RPMI7951 (cell line): ENCODE measurements at places on chromosomes 5 and 9. TPM values are rescaled to one million over a fixed set of nuclear protein-coding genes. Genes with fewer than 3 reads are reported as not detected.
A peak's percentile ranks its signal among the peaks of the same experiment; 100 is the strongest.

Gene FAM200C
- total RNA-seq, result 7.4 and 8.3 TPM in 2 replicates

Gene SARDH
- 1.8 and 1.9 TPM in 2 replicates for total RNA-seq

DNA sequence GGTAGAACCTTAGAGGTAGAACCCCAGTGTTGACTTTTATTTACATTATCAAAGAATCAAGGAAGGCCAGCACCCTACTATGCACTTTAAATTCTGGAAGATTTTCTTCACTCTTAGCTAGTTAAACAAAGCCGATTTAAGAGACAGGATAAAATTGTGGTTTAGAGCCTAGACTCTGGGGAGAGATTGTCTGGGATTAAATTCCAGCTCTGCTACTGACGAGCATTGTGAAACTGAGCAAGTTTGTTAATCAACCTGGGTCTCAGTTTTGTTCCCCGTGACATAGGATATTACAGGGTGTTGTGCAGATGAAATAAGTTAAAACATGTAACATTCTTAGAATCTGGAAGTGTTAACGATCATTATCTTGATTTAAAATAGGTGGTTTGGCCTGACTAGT, 83.5 kb downstream of the FEM1C start:
- DNase-seq, result peak; percentile 26

GRCh38 chr9:134366223-134367031, 40.2 kb downstream of the RXRA start:
- peak; percentile 85 for DNase-seq

GRCh38 chr5:61449804-61450492, 117.9 kb downstream of the ZSWIM6 start:
- DNase-seq, result peak; percentile 85

- no peak for DNase-seq
Observed at GRCh38 chr9:117542021-117542420, 127.2 kb upstream of the ASTN2 start.

Gene MEIKIN
- not detected in 2 replicates for total RNA-seq

Gene SHOC1
- total RNA-seq, result not detected in 2 replicates

Gene LMBRD2
- total RNA-seq, result 7.0 and 7.7 TPM in 2 replicates

GRCh38 chr5:36200513-36200912, 41.2 kb downstream of the NADK2 start:
- DNase-seq, result peak; percentile 61

Gene SPACA9
- total RNA-seq, result 3.3 and 5.6 TPM in 2 replicates

GRCh38 chr9:125145425-125145824, 2.1 kb upstream of the SCAI start:
- no peak for DNase-seq

GRCh38 chr5:1501372-1502045, 22.3 kb downstream of the LPCAT1 start:
- no peak for DNase-seq

DNA sequence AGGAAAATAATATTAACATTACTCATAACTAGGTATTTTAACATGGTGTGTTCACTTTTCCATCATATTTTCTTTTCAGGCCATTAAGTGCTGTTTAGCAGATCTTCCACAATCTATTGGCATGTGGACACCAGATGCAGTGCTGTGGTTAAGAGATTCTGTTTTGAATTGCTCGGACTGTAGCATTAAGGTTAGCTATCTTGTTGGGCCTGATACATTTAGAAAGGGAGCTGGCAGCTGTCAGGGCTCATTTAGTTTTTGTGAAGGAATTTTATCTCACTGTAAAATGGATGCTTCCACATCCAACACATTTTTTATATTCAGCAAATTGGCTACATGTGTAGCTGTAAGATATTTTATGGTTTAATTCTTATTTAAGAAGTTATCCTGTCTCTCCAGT, 20.7 kb upstream of the TMOD1 start:
- peak; percentile 44 for DNase-seq

Gene IFNA13
- not detected in 2 replicates for total RNA-seq

Gene GLDC
- total RNA-seq, result 2.0 and 2.4 TPM in 2 replicates

Gene CXCL14
- not detected in 2 replicates for total RNA-seq

GRCh38 chr9:33452828-33453271, 5.5 kb upstream of the AQP3 start:
- DNase-seq, result peak; percentile 84

- DNase-seq, result peak; percentile 77
Observed at GRCh38 chr5:143314659-143315058, 88.8 kb downstream of the NR3C1 start.

- peak; percentile 12 for DNase-seq
Observed at GRCh38 chr9:100170085-100170484, 71.0 kb downstream of the INVS start.

GRCh38 chr5:159768243-159768642, 148.0 kb upstream of the ADRA1B start:
- no peak for DNase-seq

Gene SLC6A18
- not detected in 2 replicates for total RNA-seq

GRCh38 chr5:131324303-131324702, 60.5 kb downstream of the CDC42SE2 start:
- DNase-seq, result no peak

GRCh38 chr9:129875687-129876395, 40.6 kb downstream of the USP20 start:
- DNase-seq, result peak; percentile 24

DNA sequence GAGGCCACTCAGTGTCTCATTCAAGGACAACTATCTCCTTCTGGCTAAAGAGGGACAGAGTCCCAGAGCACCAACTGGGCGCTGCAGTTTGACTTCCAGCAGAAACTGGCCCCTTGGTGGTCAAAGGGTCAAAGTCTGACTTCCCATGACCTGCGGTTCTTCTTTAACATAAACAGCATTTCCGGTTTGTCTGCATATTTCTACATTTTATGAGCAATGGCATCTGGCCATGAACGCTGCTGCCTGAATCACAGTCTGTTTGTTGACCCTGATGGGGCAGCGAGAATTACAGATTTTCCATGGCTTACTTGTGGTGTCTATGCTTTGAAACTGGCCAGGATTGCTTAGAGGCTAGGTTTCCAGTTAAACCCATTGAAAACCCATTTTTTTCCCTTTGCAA, 1.3 kb downstream of the TNFSF15 start:
- DNase-seq, result peak; percentile 93

DNA sequence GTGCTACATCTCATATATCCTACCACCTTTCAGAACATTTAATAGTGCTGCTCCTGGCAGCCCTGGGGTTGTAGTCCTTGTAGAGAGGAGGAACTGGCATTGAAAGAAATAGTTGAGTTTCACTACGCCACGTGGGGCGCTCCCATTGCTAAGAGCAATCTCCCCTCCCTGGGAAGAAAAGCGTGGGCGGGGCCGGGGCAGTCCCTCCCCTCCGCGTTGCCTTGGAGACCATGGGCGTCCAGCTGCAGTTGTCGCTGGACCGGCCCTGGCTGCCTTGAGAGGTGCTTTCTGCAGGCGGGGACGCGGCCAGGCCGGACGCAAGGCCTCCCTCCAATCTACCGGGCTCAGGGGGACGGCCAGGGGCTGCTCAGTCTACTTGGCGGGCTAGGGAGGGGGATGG, 368 bp upstream of the CCDC180 start:
- peak; percentile 86 for DNase-seq

DNA sequence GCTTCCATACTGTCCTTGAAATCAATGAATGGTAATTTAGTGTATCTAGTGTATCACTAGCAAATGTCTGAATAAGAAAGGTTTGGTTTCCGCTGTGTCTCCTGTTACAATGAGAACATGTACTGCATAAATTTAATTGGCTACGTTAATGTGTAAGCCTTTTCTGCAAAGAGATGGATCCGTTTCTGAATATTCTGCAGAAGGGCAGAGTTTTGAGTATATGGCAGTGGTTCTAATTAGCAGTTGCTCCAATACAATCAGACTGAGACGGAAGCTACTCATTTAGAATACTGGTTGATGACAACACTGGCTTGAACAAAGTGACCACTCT, 555 bp upstream of the PCDHGC4 start:
- no peak for DNase-seq

DNA sequence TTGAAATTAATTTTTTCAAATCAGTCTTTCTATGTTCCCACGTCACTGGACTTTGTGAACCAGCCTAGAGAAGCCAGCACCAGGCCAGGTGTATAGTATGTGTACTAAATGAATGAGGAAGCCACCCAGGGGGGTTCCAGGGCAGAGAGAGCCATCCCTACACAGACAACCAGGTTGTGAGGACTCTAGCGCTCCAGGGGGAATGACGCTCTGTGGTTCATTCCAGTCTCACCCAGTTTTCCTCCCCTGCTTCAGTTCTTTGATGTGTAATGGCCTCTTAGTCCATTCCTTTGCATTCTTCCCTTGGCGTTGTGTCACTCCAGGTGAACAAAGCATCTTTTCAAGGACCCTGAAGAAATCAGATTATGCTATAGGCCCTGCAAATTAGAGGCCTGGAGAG, 330.6 kb downstream of the NSG2 start:
- peak; percentile 59 for DNase-seq

Gene WDR31
- 0.39 and 0.72 TPM in 2 replicates for total RNA-seq

- no peak for DNase-seq
Observed at GRCh38 chr9:22105005-22105722, 96.1 kb upstream of the CDKN2B start.

Gene ANKRD55
- total RNA-seq, result 0.24 and 0.49 TPM in 2 replicates

DNA sequence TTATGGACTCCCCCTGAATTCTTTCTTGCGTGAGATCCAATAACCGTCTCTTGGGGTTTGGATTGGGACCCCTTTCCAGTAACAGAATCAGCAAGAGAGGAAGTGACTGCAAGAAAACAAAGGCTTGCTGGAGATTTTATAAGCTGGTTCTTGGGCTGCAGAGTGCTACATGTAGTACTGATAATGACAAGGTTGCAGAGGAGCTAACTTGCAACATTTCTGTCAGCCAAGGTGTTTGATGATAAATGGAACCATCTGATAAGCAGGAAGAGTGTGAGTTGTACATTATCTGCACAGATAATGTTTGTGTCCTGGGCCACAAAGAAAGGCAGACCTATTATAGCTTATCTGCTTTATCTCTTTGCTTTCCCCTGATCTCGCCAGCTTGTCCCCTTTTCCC, 37.1 kb downstream of the DNAJB5 start:
- no peak for DNase-seq

Gene OLFML2A
- total RNA-seq, result 31.2 and 43.6 TPM in 2 replicates

DNA sequence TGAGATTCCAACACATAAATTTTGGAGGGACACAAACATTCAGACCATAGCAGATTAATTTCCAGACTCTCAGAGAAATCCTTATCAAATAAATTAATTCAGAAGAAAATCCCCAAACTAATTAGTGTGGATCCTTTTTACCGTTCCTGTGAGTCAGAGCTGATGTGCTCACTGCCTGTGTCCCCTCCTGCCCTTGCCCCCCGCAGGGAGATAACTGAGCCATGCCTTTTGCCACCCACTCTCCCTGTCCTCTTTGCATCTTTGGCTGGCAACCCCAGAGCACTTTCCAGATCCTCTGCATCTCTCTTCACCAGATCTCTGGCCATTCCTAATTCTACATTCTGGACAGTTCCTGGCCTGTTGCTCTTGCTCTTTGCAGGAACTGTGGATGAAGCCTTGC, 135.4 kb upstream of the MAP1B start:
- no peak for DNase-seq

Gene SYK
- total RNA-seq, result not detected in 2 replicates

GRCh38 chr9:14136646-14137370, 177.1 kb downstream of the NFIB start:
- DNase-seq, result no peak

Gene NCS1
- total RNA-seq, result 23.2 and 26.4 TPM in 2 replicates

- DNase-seq, result peak; percentile 51
Observed at GRCh38 chr9:82553654-82554366, 509.1 kb downstream of the RASEF start.

Gene ERCC8
- total RNA-seq, result 25.6 TPM in 2 replicates

GRCh38 chr9:90727488-90727887, 74.1 kb upstream of the SYK start:
- no peak for DNase-seq

DNA sequence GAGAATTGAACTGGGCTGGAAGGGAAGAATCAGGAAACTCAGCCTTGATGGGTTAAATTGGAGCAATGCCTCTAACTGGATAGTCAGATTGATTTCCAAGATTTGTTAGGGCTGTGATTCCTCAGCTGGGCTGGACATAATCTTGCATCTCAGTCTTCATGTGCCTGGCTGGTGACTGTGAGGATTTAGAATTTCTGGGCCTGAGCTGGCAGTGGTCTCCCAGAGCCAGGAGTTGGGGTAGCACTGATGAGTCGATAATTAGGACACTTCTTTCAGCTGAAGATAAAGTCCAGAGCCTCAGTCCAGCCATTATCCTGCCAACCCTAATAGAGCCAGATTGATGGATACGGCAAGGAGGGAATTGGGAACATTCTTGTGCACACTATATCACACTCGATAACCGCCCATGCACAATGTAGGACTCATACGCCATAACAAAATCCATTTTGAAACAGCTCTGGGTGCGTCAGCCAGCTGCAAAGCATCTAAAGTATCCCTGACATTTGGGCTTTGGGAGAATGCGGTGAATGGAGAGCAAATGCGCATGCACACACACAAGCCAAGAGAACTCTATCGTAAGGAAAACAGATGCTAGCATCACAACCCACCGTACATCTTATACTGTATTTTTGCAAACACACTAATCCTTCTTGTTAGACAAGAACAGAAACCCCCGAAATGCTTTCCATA, 405.1 kb upstream of the KLF4 start:
- DNase-seq, result no peak

DNA sequence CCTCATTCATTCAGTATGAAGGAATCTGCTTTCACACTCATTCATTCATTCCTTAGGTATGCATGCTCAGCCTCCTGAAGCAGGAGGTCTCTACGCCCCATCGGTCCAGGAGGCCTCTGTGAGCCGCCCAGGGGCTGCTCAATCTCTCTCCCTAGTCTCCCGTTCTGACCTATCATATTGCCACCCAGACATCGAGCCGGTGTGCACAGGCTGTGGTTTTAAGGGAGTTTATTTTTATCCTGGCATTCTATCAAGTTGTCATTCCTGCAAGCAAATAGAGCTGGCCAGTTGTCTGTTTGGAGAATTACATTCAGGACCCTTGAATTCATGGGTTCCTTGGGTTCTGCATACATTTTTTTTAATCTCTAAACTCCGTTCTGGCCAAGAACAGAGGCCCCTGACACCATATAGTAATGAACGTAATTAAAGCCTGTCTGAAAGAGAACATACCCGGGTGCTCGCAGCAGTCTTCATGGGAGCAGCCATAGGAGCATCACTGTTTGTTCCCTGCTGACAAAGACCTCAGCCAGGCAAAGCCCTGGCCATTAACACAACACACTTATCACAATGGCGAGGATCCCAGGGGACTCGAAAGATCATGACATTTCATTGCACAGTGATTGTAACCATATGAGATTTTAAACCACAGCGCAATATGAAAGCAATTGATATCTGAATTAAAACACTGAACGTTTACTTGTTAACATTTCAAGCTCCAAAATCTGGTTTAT, 80.9 kb downstream of the ADAMTS16 start:
- peak; percentile 60 for DNase-seq

DNA sequence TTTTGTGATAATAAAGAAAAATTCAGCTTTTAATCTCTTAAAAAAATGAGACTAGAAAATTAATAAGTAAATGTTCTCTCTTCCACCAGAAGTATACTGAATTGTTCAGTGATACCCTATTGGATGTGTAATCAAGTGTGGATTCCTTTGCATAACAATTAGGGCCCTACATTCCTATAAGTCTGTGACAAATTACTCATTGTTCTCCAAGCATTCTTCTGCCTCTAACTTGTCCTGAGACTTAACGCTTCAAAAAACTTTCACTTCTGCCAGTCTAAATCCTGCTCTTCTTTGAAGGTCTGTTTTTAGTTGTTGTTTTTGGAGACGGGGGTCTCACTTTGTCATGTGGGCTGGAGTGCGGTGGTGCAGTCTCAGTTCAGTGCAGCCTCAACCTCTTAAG, 9.2 kb upstream of the DDX46 start:
- no peak for DNase-seq
